Effector memory CD8-positive, alpha-beta T cell (primary cell): ENCODE measurements at places on chromosomes 12 and 14.

DNA sequence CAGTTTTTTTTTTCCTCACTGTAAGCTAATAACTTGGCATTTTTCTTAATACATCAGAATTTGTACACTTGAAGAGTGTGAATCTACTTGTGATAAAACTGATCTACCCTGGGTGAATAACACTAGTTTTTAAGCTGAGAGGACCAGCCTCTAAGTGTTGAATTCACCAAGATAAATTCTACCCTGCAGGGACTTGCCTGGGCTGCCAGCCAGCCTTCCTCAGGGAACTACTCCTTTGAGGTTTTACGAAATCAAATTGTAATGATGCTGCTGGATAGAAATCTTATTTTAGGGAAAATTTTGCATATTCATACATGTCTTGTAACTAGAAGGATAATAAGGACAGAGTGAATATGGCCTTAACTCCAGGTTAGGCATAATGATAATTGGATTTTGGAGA, 1.9 kb downstream of the MED21 start:
- no peak for DNase-seq

- no peak for DNase-seq
These were observed 1.5 kb upstream of the PRPF39 start for GRCh38 chr14:45082420-45082819.

DNA sequence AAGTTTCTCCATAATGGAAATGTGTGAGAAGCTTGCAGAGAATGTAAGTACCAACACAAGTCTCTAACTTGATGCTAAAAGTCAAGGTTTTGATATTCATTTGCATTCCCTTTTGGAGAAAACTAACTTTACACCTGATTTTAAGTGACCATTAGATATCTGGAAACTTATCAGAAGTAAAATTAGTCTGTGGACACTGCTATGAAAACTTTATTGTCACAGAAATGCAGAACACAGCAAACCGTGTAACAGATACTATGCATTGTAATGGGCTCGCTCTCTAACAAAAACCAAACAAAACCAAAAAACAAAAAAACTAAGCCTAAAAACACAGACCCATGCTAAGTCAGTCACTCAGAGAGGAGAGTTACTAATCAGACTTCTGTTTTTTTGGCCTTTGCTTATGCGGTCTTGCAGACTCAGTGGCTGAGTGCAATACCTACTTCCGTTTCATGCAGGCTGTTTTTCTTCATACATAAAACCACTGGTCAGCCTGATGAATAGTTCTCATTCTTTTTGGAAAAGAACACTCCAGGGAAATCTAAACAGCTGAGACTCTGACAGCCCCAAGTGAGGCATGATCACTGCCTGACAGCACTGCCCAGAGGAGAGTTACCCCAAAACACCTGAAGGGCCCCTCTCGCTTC, 35.7 kb downstream of the NRDE2 start:
- DNase-seq, result no peak

- DNase-seq, result no peak
These were observed 4.3 kb upstream of the RAD52 start for GRCh38 chr12:953776-954175.

GRCh38 chr14:96745500-96746051, 51.6 kb upstream of the VRK1 start:
- no peak for DNase-seq
